ENCODE measurements at places on chromosomes 6 and 20.

GRCh38 chr20:137668-138490, 4.5 kb upstream of the DEFB126 start:
- DNase-seq, result no peak

DNA sequence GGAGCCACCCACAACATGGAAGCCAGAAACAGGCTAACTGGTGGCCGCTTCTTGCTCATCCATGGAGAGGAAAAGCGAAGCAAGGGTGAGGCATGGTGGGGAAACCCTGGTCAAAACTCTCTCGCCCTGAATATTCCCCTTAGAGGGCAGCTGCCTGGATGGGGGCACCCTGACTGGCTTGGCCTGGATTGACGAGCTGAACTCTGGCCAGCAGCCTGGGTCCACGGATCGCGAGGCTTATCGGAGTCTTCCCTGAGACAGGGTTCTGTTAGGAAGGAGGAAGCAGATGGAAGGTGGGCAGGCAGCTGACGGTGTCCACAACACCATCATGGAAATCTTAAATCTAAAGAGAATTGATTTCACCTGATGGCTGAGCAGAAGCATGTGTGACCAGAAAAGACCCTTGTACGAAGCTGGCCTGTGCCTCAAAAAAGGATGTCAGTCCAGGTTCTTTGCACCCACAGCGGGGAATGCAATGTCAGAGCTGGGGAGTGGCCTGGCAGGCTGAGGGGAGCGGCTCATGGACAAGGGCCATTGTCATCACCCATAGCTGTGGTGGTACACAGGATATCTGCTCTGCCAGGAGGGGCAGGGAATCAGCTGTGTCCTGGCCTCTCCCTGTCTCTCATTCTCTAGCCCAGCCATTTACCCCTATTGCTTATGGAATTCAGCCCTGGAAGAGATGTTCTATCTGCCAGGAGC, 109.4 kb upstream of the SNX9 start:
- DNase-seq, result no peak

GRCh38 chr20:58853976-58854637, 1.6 kb downstream of the GNAS start:
- DNase-seq, result no peak

- DNase-seq, result no peak
Measured at GRCh38 chr6:137799950-137800568, 67.0 kb upstream of the TNFAIP3 start.

GRCh38 chr6:110400208-110400607, 15.2 kb downstream of the DDO start:
- DNase-seq, result no peak

GRCh38 chr6:159440911-159441703, 251.9 kb downstream of the SOD2 start:
- no peak for DNase-seq

- no peak for DNase-seq
Measured at GRCh38 chr6:88561954-88562315, 395.8 kb upstream of the CNR1 start.

GRCh38 chr6:146928503-146928902, 275.7 kb upstream of the STXBP5 start:
- no peak for DNase-seq

DNA sequence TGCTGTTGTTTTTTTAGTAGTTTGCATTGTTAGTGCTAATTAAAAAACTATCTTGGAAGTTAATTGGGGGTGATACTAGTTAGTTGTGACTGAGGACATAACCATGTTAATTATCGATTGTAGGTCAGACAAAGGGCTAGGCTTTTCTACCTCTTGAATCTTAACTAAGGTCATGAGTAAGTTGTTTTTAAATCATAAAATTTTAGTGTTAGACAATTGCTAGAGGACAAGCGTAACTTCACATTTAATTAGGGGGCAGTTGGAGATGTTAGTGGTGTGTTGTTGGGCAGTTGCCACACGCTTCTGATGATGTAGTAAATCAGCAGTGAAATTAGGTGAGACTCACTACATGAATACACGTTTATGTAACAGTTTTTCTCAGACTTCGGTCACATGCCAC, 619.1 kb upstream of the FLRT3 start:
- no peak for DNase-seq

GRCh38 chr6:155270561-155271091, 6.8 kb downstream of the CLDN20 start:
- no peak for DNase-seq

DNA sequence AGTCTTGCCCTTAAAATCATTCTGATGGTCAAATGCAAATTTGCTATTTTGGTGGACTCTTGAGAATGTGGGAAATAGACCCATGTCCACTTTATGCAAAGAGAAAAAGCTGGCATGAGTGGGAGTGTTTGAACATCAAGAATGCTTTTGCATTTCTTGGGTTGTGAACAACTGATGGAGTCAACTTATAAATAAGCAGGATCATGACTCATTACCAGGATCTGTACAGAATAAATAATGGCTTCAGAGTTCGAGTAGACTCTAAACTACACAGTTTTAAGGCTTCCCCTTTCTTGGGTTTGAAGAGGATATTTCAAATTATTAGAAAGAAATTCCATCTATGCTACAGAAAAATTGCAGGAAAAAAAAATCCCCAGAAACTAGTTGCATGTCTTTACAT, 195.5 kb downstream of the EYA4 start:
- DNase-seq, result no peak

DNA sequence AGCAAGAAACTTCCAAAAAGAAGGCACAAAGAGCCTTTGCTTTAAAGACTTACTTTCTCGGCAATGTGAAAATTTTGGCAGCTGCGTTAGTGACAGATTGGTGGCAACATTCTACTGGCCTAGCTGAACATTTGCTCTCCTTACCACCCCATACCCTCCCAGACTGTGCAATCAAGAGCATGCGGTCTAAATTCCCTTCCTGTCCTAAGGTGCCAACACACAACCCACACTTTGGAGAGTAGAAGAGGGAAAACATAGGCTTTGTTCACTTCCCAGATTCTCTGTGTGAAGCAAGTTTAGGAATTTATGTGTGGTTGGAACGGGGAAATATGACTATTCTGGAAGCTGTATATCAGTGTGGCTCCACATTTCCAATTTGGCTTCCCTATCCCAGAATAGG, 29.8 kb upstream of the NEDD9 start:
- no peak for DNase-seq

GRCh38 chr20:51631011-51631950, 88.8 kb upstream of the NFATC2 start:
- DNase-seq, result peak; percentile 23

- DNase-seq, result no peak
Measured at GRCh38 chr20:50848341-50848808, 53.5 kb downstream of the BCAS4 start.

DNA sequence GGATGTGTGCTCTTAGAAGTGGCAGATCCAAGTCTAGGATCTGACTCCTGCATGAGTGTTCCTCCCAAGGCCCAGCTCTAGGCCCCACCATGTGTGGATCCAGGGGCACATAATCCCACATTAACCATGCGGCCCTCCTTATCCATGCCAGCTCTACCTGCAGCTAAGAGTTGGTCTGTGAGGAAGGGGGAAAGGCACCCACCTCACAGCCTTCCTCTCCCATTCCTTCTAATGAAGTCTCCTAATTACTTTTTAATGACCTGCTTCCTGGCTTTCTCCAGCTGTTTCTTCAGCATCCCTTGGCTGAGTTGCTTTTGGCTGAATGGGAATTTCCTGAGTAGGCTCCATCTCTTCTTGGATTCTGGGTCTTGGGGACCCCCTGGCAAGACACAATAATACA, 52.2 kb downstream of the NPEPL1 start:
- DNase-seq, result no peak

GRCh38 chr6:130849594-130849993, 22.4 kb downstream of the SMLR1 start:
- no peak for DNase-seq

DNA sequence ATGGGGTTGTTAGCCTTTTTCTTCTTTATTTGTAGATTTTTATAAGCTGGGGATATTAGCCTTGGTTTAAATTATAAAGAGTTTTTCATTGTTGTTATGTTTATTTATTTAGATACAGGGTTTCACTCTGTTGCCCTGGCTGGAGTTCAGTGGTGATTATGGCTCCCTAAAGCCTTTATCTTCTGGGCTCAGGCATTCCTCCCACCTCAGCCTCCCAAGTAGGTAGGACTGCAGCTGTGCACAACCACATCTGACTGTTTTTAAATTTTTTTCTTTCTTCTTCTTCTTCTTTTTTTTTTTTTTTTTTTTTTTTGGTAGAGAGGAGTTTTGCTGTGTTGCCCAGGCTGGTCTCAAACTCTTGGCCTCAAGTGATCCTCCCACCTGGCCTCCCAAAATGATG, 80.9 kb downstream of the UBE3D start:
- DNase-seq, result no peak

DNA sequence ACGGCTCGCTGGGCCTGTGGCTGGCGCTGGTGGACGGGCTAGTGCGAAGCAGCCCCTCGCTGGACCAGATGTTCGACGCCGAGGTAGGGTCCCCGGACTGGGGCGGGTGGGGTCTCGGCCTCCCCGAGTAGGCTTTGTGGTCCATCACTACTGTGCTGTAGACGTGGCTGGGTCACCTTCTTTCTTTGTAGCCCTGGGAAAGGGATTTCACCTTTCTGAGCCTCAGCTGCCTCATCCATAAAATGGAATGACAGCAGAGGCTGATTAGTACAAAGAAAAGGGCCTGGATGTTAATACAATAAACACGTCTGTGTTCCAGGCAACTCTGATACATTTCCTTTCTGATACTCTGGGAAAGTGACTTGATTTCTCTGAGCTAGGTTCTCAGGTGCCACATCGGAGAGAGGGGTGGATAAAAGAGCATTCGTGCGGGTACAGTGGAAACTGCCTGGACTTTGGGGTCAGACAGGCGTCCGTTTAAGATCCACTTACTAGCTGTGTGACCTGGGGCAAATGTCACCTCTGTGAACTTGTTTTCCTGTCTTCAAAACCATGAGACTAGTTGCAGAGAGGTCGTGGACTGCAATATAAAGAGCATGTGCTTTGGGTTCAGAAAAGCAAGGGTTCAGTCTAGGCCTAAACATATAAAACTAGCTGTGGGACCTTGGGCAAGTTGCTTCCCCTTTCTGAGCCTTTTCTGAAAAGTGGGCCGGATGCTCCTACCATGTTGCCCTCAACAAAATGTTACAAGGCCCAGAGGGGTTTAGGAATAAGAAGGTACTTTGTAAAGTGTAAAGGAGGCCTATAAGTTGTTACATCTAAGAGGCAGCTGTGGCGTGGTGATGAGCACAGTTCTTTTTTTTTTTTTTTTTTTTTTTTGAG, 896 bp downstream of the SYS1 start:
- no peak for DNase-seq

- no peak for DNase-seq
Measured at GRCh38 chr6:767755-768512, 75.0 kb upstream of the EXOC2 start.

GRCh38 chr6:55955684-55956083, 80.3 kb upstream of the BMP5 start:
- no peak for DNase-seq

DNA sequence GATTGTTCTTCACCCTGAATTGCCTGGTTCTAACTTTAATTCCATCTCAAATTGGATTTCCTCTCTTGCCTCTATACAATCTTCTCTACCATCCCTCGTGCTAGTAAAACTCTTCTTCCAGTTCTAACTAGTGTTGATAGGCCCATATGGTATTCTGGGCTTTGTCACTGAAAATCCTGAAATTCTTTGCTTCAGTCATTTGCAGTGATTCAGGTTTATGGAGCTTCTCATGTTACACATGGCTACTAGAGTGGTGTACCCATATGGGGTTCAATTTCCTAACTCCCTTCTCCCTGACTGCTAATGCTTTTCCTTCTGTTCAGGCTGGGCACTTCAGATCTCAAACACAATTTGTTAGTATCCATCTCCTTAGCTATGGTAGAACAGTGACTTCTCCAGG, 956.6 kb downstream of the KIF16B start:
- no peak for DNase-seq

GRCh38 chr20:38057351-38057972, 23.9 kb downstream of the RPRD1B start:
- peak; percentile 65 for DNase-seq

DNA sequence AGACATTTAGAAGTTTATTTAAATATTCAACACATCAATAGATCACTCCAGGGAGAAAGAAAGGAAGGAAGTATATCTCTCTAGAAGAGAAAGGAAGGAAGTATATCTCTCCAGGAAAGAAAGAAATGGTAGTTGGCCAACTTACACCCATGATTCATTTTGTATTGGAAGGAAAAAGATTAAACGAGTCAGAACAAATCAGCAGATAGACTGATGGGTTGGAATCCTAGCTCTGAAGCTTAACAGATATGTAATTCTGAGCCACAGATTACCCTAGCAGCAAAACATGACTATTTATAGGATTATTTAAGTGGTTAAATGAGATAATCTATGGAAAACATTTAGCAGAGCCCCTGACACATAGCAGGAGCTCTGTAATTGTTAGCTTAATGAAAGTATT, 27.1 kb downstream of the COL12A1 start:
- DNase-seq, result no peak

- DNase-seq, result no peak
Measured at GRCh38 chr6:107542192-107542668, 52.3 kb downstream of the SOBP start.

DNA sequence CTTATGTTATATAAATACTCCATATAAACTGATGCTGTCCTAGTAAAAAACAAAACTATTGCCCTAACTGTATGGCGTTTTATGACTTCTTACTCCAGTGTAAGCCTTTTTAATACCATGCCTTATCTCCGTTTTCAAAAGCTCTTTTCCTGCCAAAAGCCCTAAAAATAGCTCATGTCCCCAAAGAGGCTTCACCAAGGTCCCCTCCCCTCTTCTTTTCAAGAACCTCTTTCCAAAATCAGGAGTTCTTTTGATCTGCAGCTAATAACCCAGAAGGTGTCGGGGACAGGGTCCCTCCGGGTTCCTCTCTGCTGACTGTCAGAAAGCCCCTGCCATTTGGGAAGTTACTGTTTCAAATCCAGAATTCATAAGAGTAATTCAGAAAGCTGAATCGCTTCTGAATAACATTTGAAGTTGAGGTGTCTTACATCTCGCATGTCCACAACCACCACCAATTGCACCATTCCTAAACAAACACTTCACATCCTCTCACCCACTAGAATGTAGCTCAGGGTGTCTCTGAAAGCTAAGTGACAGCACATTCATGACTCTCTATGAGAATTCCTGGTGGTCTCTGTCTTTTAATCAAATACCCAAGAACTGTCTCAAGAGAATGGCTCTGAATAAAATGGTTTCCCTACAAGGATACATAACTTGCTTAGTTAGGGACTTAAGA, 13.3 kb downstream of the TASP1 start:
- DNase-seq, result no peak

DNA sequence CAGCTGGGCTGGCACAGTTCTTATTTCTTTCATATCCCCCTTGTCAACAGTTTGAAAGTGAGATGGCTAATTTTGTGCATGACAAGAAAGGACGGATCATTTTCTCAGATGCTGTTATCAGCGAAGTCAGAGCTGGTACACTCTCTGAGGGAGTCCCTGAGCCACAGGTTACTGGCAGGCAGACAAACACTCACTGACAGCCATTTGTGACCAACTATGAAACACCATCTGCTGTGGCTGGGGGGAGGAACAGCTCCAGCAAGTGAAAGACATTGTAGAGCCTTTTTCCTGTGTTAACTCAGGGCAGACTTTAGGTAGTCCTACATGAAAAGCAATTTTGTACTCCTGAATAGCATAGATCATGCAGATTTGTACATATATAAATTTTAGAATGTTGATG, 22.2 kb downstream of the OLIG3 start:
- no peak for DNase-seq
